Daoy (cell line): ENCODE measurements at places on chromosomes 7 and 10.

DNA sequence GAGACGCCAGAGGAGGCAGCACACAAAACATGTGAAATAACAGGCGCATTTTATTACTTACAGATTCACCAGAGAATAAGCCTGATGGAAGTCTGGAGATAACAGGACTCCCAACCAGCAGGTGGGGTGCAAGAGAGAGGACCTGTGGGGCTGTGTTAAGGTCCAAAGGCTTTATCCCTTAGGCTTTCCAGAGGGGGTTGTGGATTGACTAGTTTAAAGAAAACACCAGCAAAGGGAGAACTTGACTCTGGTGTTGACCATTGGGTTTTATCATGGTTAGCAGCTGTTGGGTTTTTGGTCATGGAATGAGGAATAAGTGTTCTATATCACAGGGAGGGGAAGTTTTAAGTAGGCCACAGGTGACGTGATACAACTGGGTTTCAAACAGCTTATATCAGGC is 1.6 kb upstream of the CRPPA start:
- no peak for DNase-seq

DNA sequence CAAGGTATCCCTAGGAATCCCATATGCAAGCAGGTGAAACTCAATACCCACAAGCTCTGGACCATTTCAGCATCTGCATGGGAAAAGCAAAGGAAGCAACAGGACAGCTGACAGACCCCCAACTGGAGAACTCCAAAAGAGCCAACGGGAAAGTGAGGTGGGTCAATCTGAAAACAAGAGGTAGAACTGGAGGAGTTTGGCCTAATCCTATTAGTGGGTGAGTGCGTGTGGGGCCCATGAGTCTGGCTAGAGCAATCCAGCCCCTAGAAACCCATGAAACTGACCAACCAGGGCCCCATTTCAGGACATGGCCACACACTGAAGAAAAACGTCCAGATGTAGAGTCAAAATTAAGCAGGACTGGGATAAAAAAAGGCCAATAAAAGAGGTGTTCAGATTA is 26.6 kb upstream of the WNT8B start:
- DNase-seq, result no peak

GRCh38 chr7:5779141-5779540 is 2.3 kb downstream of the RNF216 start:
- DNase-seq, result no peak

DNA sequence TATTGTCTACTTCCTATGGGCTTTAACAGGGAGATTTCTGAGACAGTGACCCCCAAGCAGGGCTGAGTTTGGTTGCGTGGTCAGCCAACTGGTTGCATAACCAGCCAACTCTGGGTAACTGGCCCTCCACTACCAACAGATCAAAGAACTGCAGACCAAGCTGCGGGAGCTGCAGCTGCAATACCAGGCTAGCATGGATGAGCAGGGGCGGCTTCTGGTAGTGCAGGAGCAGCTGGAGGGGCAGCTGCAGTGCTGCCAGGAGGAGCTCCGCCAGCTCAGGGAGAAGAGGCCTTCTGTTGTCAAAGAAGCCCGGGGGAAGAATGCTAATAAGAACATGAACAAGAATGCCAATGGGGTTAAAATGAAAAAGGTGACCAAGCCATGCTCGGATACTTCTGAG is 15.7 kb upstream of the FLNC start:
- DNase-seq, result no peak

- DNase-seq, result no peak
Measured at GRCh38 chr10:133276100-133276434, 601 bp downstream of the ADAM8 start.

DNA sequence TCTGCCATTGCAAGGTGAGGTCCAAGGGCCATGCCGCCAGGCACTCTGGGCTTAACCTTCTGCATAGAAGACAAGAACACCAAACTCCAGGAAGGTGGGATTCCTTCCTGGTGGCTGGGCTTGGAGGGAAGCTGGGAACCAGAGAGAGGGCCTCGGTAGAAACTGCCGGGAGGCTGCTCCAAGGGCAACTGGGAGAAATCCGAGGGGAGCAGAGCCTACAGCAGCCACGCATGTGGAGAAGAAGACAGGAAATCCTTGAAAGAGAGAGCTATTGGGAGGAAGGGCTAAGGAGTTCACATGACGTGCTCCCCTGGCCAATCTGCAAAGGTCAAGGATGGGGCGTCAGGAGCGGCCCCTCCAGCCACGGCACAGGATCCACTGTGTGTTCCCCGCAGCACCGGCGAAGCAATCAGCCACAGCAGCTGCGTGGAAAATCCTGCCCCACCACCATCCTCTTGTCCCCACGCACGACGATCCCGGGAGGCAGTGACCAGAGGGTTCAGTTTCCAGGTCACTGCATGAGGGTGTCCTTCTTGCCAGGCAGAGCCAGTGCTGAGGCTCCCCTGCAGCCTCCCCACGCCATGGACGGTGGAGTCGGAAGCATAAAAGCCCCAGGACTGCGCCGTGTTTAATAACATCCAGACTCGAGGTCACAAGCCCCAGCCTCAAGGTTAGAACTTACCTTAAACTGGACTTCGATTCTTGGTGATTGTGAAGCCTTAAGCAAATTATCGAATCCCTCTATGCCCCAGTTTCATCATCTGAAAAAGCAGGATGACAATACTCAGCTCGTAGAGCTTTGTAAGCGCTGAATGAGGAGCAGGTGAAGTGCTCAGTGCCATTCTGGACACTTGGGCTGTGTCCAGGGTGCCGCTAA is 8.6 kb upstream of the PPP2R2D start:
- no peak for DNase-seq

DNA sequence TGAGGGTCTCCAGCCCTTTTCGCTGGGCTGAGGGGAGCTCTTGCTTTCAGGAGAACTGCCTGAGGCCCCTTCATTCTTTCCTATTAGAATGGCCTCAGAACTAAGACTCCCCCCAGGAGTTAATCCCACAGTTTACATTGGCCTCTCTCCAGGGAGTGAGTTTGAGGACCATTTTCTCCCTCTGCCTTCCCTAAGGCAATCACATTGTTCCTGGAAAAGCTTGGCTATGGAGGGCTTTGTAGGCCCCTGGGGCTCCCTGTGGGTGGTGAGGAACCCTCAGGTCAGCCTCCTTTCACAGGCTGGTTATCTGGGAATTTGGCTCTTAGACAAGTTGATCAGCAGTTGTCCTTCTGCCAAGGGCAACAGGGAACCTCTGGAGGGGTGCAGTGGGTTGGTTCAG is 343.7 kb downstream of the RPS24 start:
- DNase-seq, result peak; percentile 30

DNA sequence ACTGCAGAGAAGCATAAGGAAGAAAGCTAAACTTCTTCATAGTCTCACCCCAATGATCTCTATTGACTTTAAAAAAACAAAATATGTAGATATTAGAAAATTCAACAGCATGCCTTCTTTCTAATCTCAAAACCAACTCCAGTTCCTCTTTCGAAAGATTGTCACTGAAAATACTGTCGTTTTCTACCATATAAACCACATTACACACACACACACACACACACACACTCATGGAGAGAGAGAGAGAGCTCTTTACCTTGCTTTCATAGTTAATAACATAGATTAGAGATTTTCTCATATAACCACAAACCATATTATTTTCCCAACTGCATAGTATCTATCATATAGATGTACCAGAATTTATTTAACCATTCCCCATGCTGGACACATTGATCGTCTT is 296.2 kb upstream of the MGMT start:
- DNase-seq, result no peak

DNA sequence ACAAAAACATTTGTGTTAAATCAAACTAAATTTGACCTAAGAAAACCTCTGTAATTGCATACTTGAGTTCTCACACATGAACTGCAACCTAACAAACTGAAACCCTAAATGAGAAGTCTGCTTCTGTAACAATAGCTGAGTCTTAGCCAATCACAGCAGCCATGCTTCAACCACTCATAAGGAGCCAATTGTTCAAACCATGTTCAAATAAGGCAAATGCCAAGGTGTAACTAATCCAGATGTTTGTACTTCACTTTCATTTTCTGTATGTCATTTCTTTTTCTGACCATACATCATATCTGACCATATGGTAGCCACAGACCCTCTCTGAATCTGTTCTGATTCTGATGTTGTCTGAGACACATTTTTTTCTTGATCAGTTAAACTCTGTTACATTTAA is 47.5 kb upstream of the ANTXRL start:
- no peak for DNase-seq

GRCh38 chr7:44541876-44542610 is 913 bp upstream of the NPC1L1 start:
- peak; percentile 10 for DNase-seq

- DNase-seq, result peak; percentile 51
Measured at GRCh38 chr7:42014625-42015618, 222.1 kb downstream of the GLI3 start.

- no peak for DNase-seq
Measured at GRCh38 chr7:159098424-159098786, 46.3 kb downstream of the VIPR2 start.

DNA sequence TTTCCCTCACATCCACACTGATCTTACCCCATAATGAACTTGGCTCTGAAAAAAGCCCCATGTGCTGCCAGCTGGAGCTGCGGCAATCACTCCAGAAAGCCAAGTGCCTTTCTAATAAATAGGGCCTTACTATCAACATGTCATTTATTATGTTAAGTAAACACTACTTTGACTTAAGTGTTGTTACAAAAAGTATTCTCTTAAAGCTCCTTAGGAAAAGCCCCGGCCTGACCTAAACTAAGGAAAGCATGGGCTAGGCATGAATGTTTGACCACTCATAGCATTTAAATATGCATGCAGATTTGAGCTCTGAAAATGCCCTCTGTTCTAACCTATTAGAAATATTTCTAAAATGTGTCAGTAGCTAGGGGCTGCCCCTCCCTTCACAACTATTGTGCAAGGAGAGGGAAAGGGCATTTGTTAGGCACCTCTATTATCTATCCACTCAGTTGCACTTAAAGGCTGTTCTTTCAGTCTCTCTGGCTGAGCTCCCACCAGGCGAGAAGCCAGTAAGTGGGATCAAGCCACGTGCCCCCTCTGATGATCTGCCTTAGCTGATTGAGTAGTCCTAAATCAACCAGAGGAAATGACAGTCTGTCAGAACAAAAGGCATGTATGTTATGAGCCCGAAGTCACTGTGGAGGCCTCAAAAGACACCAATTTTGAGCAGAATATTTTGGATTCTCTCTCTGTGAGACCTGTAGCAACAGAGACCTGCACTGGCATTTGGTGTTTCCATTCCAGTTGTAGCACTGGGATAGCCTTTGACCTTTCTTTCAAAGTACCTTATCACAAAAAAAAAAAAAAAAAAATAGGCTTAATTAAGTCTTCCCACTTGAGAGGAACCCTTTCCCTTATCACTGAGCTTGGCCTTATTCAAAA is 77.1 kb downstream of the ITGB8 start:
- peak; percentile 33 for DNase-seq

GRCh38 chr10:4982764-4983226 is 19.6 kb downstream of the AKR1C1 start:
- peak; percentile 8 for DNase-seq

DNA sequence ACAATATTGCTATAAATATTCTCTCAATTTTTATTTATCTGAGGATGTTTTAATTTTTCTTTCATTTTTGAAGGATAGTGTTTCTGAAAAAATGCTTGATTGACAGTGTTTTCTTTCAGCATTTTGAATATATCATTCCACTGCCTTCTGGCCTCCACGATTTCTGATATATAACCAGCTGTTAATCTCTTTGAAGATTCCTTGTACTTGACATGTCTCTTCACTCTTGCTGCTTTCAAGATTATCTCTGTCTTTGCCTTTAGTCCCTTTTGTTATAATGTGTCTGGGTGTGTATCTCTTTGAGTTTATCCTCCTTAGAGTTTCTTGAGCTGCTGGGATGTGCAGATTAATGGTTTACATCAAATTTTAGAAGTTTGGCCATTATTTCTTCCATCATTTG is 22.8 kb upstream of the DNAJC1 start:
- no peak for DNase-seq

DNA sequence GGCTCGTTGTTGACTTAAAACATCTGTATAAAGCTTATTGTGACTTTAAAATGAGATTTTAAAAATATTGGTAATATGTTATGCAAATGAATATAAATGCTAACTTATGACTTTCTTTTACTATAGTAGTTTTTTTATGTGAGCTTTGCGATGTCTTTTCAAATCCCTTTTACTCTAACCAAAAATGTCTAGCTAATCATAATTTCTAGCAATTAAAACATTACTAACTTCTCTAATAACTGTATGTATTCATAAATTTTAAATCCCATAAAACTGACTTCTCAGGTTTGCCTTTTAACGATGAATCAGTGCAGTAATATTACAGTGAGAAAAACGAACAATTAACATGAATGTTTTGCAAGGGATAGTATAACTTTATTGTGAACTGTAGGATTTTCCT is 113.2 kb downstream of the MAPK8 start:
- DNase-seq, result no peak

- no peak for DNase-seq
Measured at GRCh38 chr10:122476333-122476695, 15.0 kb downstream of the HTRA1 start.

DNA sequence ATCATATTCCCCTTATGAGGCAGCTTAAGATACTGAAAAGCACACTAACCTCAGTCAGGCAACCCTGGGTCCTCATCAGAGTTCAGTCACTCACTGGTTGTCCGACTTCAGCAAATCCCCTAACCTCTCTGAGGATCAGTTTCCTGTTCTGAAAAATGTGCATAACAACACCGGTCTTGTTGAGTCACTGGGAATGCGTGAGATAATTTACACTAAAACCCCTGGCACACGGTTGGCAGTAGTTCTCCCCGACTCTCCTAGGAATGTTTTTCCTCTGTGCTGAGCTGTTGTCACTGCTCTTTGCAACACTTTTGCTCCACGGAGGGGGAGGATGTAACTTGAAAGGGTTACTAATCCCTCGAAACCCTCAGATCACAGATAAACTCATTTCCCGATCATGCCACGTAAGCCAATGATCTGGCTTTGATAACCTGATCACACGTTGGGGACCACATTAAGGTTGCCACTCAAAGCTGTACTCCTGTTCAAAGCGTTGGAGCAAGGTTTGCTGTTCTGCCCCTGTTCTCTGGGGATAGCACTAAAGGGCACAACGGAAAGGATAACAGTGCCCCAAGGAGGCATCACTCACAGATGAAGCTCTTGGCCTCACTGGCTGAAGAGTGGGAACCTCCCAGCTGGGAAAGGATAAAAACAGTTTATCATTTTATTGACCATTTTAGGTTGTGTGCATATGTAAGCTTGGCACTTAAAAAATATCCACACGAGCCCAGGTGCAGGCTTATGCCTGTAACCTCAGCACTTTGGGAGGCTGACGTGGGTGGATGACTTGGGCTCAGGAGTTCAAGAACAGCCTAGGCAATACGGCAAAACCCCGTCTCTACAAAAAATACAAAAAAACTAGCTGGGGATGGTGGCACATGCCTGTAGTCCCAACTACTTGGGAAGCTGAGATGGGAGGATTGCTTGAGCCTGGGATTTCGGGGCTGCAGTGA is 5.0 kb upstream of the RBM17 start:
- DNase-seq, result peak; percentile 24

GRCh38 chr7:94662548-94662947 is 6.6 kb upstream of the SGCE start:
- DNase-seq, result peak; percentile 9

- no peak for DNase-seq
Measured at GRCh38 chr10:12237265-12238220, 41.6 kb downstream of the CDC123 start.
